Pericardium fibroblast (primary cell): ENCODE measurements at places on chromosomes 3 and 15. TPM values are rescaled to one million over a fixed set of nuclear protein-coding genes. Genes with fewer than 3 reads are reported as not detected.

The FLNB gene
- 70.8 and 85.5 TPM in 2 replicates for total RNA-seq

The GPR62 gene
- 0.17 TPM in 1 of 2 replicates, not detected in the other for total RNA-seq

The TMA7 gene
- 416 and 436 TPM in 2 replicates for total RNA-seq

The LRRC31 gene
- not detected in 2 replicates for total RNA-seq

The SMCO1 gene
- not detected in 2 replicates for total RNA-seq

The SI gene
- total RNA-seq, result not detected in 2 replicates

The TASOR gene
- 35.9 and 41.0 TPM in 2 replicates for total RNA-seq

The RAP2B gene
- 10.7 and 22.1 TPM in 2 replicates for total RNA-seq

The EXD1 gene
- not detected in 2 replicates for total RNA-seq
